Substantia nigra (tissue), 51 donors: ENCODE measurements at places on chromosomes 13 and 19.

- no peak for DNase-seq
These were observed 284.8 kb upstream of the SOX21 start for GRCh38 chr13:94997126-94997525.

DNA sequence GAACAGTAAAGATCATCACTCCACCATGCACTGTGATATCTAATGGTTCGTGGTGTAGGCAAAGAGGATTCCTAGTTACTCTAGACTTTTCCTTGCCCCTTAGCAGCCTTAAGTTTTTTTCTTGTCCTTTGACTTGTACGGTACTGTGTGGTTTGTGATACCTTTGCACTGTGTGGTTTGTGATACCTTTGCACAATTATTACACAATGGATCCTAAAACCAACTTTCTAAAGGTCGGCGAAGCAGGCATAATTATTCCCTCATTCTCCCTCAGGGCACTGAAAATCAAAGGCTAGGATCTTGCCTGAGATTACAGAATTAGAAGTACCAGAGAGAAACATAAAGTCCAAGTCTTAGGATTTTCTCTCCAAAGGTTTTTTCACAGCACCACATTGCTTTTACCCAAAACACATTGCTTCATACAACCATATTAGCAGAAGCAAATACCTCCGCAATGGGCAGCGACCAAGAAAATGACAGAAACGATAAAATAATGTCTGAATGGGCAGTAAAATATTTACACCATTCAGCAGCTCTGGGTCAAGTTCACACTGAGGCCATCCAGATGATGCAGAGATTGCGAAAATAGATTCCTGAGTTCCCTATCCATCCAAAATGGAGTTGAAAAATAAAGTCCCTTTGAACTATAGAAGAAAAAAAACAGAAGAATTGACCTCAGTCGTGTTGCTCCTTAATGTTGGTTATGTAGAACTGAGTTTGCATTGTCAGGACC, 106.4 kb downstream of the FGF14 start:
- no peak for DNase-seq

DNA sequence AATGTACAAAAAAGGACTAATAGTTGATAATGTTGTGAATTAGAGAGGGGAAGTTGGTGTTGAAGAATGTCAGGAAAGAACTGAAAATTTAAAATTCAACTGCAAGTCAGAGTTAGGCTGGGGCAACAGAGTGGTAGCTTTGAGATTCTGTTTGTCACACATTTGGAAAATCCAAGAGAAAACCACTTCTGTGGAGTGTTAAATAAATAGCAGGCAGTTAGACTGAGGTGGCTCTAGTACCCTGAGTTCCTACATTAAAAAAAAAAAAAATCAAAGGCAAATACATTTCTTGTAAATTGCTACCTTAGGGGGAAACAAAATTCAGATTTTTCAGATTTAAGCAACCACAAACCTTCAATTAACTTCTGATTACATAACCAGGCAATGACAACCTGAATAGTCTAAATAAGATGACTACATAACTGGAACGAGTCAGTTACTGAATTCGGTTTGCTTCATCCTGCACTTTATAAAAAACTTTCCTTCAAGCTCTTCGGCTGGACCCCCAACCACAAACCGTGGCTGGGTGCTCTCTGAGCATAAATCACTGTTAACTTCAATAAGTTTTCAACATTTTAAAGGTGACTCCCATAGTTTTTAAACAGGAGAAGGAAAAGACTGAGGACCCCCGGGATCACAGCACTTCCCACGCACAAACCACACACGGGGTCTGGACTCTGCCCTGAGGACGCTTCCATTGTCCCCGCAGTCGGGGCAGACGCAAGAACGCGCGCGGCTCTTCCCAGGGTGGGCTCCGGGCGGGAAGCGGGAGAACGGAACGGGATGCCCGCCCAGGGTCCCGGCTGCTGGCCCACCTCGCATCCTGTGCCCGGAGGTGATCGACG, 725 bp downstream of the ZNF682 start:
- no peak for DNase-seq

- no peak for DNase-seq
These were observed 52.4 kb upstream of the HTR2A start for GRCh38 chr13:46949211-46949610.

DNA sequence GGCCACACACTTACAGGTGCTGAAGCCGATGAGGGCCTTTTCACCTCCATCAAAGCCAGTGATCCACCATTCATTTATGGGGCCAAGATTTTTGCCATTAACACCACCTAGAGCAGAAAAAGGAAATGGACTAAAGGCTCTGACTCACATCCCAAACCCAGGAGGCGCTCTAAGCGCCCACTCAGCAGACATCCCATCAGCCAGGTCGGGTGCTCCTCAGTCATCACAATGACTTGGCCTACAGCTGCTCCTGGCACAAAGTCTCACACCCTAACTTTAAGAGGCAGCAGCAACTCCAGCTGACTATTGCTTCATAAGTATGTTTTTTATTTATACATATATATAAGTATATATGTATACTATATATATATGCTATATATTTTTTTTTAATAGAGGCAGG, 36.1 kb upstream of the EIF3G start:
- DNase-seq: no peak

GRCh38 chr13:99559560-99559959, 58.3 kb downstream of the TM9SF2 start:
- no peak for DNase-seq

DNA sequence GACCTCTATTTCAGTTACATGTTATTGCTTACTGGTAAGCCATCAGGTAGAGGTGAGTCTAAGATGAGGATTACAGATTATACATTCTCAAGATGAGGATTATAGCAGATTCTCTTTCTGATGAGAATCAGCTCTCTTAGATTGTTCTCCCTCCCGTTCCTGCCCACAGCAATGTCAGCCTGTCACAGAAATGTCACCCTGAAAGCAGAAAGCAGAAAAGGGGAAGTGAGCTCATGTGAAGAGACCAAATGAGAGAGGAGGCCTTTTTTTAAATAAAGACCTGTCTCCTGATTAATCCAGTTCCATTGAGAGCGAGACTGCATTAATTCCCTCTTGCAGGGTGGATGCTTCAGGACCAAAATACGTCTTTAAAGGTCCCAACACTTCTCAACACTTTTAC, 445.6 kb downstream of the KCTD12 start:
- DNase-seq: no peak

- no peak for DNase-seq
These were observed 56.2 kb upstream of the RFC3 start for GRCh38 chr13:33761740-33762139.

- DNase-seq: no peak
These were observed 169.2 kb upstream of the IRS2 start for GRCh38 chr13:109955598-109955997.

- DNase-seq: no peak
These were observed 144.8 kb downstream of the PDS5B start for GRCh38 chr13:32731074-32731473.

DNA sequence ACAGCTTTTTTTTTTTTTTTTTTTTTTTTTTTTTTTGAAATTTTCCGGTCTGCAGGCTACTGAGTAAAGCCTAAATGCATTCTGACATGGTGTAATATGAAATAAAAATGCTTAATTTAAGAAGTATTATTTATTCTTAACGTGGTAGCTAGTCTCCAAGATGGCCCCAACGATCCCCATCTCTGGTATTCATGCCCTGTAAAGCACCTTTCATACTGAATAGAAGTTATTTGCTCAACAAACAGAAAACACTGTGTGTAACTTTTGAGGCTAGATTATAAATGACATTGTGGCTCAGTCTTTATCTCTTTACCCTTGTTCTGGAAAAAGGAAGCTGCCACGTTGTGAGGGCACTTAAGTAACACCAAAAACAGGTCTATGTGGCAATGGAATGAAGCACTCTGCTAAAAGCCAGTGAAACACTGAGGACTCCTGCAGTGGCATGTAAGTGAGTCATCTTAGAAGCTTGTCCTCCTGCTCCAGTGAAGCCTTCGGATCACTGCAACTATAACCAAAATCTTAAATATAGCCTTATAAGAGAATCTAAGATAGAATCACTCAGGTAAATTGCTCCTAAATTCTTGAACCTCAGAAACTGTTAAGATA, 128.7 kb downstream of the UGGT2 start:
- no peak for DNase-seq

DNA sequence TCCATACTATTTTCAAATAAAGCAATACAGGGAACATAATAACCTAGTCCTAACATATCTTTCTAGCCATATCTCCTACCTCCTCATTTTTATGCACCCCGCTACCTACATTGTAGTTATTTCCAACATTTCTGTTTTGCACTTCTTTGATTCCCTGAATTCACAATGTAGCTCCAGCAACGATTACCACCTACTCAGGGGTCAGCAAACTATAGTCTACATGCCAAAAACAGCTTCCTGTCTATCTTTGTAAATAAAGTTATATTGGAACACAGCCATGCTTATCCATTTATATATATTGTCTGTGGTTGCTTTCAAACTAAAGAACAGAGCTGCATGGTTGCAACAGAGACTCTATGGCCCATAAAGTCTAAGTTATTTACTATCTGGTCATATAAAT, 16.7 kb downstream of the MYCBP2 start:
- no peak for DNase-seq

DNA sequence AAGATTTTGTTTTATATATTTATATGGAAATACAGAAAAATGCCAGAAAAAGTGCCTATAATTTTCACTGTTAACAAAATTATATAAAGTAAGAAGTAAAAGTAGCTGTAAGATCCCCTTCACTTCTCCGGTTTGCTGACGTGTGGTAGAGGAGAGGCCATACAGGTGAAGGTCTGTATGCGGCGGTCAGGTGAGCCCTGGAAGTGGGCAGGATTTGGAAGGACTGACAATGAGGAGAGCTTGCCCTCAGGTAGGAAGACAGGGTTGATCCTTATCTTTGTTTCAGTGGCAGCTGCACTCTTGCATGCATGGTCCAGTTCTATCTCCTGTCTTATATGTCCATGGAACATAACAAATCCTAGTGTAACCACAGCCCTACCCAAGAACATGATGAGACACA, 16.9 kb upstream of the TFDP1 start:
- DNase-seq: no peak

GRCh38 chr13:33678906-33679657, 138.9 kb upstream of the RFC3 start:
- DNase-seq: peak; percentile 36

GRCh38 chr13:49527123-49527522, 31.4 kb downstream of the PHF11 start:
- peak; percentile 17 for DNase-seq

DNA sequence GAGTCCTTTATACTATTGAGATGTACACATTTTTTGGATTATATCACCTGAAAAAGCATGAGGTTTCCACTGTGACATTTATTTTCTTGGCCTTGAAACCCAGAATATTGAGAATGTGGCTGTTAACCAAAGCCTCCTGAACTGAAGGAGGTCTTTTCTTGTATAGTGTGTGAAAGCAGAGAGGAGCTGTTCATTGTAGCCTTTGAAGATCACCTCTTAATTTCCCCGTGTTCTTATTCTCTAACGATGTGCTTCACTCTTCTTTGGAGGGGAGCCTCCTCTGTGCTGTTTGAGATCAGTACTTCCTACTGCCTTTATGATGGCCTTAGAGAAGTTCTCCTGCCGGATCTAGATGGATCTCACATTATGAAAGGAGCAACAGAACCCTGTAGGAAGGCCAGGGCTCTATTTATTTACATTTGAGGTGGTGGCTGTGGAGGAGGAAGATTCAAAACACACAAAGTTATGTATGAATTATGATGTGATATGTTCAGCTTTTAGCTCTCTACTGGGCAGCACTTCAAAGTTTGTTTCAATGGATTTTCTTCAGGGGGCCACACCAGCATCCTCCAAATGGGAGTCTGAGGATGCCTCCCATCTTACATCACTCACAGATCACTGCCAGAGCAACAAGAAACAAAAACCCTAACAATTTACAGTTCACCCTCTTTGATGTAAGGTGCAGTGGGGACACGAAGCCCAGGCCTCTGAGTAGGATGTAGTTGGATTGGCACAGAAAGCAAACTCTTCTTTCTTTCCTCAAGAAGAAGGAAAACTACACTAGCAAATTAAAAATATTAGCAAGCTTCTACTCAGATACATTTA, 322.3 kb downstream of the DLEU7 start:
- no peak for DNase-seq

- no peak for DNase-seq
These were observed 131.5 kb upstream of the SPACA7 start for GRCh38 chr13:112244495-112245177.

- DNase-seq: no peak
These were observed 131.4 kb downstream of the TNFRSF19 start for GRCh38 chr13:23701636-23702035.

- no peak for DNase-seq
These were observed 4.3 kb upstream of the POSTN start for GRCh38 chr13:37602733-37603381.

DNA sequence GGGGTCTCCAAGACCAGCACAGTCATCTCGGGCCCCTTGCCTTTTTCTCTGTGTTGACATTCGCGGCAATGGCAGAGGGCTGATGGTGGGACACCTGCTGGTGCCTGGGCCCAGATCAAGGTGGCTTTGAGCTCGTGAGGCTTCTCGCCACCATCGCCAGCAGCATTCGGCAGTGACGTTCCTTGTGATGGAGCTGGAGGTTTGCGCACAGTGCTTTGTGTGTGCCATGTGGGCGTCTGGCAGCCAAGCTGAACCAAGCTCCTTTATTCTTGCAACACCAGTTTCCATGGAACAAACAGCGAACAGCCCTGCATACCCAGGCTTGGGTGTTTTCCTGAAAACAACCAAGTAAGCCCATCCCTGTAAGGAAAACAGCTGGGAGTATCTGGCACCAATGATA, 9.1 kb upstream of the TMEM255B start:
- DNase-seq: no peak

DNA sequence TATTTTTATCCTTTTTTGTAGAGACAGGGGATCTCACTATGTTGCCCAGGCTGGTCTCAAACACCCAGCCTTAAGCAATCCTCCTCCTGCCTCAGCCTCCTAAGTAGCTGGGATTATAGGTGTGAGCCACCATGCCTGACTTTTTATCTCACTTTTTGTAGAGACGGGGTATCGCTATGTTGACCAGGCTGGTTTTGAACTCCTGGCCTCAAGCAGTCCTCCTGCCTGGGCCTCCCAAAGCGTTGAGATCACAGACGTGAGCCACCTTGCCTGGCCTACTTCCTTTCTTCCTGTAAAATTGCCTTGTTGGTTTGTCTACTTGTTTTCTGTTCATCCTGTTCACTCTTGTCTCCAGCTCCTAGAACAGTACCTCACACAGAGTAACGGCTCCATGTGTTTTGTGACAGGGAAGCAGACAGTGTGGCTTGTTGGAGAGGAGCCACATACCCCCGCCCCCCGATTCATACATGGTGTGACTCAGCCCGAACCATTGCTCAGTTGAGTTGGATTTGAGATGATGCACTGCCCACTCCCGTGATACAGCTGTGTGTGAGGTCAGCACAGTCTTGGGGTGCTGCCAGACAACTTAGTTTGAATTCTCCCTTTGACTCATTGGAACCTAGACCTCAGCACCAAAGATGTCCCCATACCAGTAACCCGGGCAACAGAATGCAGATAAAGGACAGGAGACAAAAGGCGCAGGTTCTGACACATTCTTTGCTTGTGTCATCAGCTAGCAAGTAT, 34.2 kb downstream of the GPR42 start:
- DNase-seq: no peak
